ENCODE measurements at places on chromosomes 1 and 21.

GRCh38 chr1:44237721-44238457 lies 24.6 kb downstream of the DMAP1 start:
- DNase-seq: peak; percentile 82

- DNase-seq: no peak
Observed at GRCh38 chr1:83064589-83065242, 934.2 kb downstream of the TTLL7 start.

DNA sequence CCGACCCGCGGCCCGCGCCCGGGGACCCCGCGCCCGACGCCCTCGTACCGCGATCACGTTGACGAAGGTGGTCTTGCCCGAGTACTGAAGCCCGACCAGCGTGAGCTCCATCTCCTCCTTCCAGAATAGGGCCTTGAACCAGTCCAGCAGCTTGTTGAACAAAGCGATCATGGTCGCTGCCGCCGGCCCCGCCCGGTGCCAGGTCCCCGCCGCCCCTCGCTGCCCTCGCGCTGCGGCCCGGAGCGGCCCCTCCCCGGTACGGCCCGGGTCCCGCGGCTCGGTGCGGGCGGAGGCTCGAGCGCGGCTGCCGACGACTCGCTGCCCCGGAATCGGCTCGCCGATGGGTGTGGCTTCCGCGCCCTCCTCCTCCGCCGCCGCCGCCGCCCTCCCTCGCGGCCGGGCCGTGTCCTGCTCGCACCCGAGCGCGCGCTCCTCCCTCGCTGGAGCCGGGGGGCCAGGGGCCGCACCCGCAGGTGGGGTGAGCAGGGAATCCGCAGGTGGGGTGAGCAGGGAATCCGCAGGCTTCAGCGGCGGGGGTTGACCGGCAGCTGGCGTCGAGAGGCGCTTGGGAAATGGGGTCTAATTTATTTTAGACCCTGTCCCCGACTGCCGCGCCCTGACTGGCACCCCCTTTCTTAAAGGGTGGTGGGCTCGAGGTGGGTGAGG lies at the start of gene ARL8A:
Gene ARL8A, minus strand, starts transcription at position 336 of the 666 bp plus-strand sequence. Its CDS starts 165 bp downstream, at position 171.
- DNase-seq: no peak

DNA sequence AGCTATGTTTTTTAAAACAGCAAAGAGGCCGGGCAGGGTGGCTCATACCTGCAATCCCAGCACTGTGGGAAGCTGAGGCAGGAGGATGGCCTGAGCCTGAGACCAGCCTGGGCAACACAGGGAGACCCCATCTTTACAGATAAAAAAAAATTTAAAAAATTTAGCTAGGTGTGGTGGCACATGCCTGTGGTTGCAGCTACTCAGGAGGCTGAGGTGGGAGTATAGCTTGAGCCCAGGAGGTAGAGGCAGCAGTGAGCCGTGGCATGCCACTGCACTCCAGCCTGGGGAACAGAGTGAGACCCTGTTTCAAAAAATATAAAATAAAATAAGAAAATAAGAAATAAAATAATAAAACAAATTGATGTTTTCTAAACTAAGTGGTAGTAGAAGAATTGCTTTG lies 8.4 kb downstream of the SLC35A3 start:
- no peak for DNase-seq

- no peak for DNase-seq
Observed at GRCh38 chr1:61561666-61562065, 163.3 kb downstream of the TM2D1 start.

- DNase-seq: peak; percentile 9
Observed at GRCh38 chr21:31781737-31782136, 49.8 kb upstream of the SCAF4 start.

All from GM04504 (cell line).